ENCODE measurements at places on chromosomes 4 and X.

DNA sequence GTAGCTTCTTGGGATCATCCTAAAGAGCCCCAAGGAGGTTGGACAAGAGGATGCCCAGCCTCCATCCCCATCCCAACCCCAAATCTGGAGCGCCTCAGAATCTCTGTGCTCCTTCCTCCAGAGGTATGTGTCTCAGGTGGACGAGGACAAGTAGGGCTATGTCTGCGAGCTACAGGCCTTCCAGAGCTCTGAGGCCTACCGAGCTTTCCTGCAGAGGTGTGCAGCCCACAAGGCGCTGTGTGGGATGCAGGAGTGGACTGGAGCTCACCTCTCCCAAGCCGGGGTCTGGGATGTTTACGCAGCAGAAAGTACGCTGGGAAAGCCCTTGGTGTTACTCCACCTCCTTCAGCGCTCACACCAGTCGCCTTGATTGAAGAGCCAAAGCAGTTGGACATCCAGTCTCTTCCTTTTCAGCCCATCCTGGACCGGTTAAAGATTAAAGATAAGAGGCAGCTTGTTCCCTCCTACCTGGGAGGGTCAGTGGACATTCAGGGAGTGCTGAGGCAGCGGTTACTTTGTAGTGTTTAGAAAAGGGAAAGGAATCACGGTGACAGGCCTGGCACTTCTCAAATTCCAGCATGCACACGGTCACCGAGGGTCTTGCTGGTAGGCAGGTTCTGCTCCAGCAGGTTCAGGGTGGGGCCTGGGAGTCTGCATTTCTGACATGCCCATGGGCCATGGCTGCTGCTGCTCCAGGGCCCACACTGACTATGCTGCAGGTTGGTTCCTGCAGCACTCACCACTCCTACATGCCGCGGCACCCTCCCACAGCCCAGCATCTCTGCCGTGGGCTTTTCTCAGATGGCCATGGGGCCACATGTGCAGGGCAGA is 29.5 kb upstream of the JAKMIP1 start:
- no peak for DNase-seq

GRCh38 chrX:138845786-138846185 is 134.3 kb upstream of the FGF13 start:
- DNase-seq = no peak

DNA sequence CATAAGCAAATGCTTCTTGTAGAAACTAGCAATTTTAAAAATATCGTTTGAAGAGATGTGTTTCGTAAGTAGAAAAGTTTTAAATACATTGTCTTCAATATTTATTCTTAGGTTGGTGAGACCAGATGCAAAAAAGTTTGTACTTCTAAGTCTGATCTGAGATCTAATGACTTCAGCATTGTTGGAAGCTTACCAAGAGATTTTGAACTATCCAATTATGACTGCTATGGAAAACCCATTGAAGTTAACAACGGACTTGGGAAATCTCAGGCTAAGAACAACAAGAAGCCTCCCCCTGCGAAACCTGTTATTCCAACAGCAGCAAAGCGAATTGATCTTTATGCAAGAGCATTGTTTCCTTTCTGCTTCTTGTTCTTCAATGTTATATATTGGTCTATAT is 50.2 kb upstream of the GRIA2 start:
- no peak for DNase-seq

DNA sequence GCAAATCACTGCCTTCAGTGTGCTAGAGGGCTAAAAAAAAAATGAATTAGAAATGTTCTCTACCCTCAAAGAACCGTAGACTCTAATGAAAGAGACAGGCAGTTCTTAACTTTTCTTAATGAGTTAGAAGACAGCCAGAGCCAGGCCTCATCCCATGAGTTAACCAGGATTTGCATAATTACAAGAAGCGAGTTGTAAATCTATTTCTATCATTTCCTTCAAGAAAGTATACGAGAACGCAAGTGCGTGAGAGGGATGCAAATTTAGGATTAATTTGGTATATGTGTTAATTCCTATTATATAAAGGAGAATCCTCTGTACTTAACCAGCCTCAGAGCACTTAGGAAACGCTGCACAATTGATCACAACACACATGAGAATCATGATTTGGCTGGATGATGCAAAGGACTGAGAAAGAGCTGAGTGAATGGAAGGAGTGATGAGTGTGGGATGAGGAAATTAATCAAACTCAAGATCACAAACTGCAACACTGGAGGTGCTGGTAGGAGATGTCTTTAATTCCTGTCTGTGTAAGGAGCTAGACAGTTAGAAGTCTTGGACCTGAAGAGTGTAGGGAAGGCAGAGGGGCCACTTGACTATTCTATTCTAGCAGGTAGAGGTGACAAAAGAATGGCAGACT is 157.2 kb downstream of the ATP10D start:
- DNase-seq = no peak

DNA sequence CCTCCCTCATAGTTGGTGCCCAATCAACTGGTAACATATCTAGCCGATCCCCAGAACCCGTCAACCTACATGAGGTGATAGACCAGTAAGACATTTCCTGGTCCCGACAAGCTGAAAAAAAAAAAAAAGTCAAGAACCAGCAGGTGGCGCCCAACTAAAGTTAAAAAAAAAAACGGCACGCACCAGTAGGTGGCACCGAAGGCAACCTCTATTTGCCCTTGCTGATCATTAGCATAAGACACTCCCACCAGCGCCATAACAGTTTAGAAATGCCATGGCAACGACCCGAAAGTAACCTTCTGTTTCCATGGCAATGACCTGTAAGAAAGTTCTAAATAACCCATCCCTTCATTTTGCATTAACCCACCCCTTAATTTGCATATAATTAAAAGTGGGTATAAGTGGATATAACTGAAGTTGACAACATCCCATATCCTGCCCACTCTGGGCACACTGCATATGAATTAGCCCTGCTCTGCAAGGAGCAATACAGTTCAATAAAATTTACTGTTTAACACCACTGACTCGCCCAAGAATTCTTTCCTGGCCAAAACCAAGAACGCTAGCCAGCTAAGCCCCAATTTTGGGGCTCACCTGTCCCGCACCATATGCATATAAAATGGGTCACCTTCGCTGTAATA is 83.9 kb upstream of the SPANXB1 start:
- peak; percentile 75 for DNase-seq

Measured in activated CD4-positive, alpha-beta T cell treated with anti-CD3 and anti-CD28 coated beads, Interleukin-2, amount 50 U/mL, for 16 hours (primary cell).